ENCODE measurements at places on chromosomes 11 and 22.

DNA sequence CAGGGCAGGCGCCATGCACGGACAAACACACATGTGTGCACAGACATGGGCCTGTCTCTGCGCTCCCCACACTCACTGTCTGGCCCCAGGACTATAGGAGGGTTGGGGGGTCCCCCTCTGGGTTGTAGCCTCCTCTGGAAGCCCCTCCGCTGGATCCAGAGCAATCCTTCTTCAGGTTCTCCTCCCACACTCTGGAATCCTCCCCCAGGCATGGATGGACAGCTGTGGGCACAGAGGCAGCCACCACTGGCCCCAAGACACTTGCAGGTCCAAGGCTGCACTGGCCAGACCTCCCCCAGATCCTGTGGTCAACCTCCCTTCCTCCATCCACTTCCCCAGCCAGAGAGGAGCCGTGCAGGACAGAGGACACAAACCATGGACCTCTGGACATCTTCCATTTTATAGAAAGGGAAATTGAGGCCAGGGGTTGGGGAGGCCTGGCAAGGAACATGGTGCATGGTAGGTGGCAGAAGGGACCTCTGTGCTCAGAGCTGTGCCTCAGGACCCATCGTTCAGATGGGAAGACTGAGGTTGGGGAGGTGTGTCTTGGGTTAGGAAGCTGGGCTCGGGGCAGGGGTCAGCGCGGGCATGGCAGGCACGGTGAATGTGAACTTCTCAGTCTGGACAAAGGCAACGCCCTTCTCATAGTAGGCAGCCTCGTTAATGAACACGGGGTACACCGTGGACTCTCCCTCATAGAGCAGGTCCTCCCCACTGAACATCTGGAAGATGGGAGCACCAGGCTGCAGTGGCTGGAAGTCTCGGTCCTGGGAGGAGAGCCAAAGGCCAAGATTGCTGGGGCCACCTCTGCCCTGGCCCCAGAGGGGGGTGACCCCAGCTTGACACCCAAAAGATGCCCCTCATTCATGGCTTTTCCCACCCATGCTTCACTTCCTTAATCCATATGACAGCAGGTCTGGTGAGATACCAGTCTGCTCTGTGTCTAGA is 2.9 kb upstream of the TBX10 start:
- DNase-seq: no peak

DNA sequence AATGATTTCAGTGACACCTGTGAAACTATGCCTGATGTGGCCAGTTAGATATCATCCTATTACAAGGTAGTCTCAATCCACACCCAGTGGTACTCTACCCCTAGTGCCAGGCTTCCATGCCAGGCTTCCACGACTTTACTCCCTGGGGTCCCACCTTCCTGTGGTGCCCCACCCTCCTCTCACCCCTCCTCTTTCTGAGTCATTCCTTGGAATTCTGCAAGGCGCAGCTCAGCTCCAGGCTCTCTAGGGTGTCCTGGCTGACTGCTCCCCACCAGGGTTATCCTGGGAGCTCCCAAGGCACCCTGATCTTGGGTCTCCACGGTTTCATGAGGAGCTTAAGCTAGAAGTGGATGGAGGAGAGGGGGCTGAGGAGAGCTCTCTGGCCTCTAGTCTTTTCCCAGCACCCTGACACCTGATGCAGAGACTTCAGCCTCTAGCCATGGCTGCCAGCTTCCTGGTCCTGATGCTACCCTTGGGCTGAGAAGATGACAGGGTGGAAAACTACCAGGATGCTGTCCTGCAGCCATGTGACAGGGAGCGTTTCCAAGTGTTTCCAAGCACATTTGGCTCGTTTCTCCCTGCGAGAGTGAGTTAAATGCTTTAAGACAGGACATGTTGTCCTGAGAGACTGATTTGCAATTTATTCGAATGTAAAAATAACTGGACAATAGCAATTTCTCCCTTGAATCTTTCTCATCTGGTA is 1461.2 kb downstream of the TBC1D22A start:
- DNase-seq: no peak

DNA sequence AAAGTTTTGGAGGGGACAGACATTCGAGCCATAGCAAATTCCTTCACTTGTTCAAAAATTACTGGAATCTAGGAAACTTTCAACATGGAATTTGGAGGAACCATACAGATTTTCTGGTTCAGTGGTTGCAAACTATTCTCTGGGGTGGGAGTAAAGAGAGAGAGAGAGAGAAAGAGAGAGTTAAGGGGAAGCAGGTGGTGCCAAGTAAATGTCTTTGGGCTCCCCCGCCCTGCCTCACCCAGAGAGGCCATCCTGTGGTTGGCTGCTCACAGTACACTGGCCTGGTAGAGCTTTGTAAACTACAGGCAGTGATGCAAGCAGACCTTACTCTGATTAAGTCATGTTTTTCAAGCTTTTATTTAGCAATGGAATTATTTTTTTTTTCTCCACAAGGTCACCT is 82.6 kb downstream of the ADAMTS15 start:
- no peak for DNase-seq

GRCh38 chr11:44229098-44229497 is 80.8 kb downstream of the ALX4 start:
- no peak for DNase-seq

DNA sequence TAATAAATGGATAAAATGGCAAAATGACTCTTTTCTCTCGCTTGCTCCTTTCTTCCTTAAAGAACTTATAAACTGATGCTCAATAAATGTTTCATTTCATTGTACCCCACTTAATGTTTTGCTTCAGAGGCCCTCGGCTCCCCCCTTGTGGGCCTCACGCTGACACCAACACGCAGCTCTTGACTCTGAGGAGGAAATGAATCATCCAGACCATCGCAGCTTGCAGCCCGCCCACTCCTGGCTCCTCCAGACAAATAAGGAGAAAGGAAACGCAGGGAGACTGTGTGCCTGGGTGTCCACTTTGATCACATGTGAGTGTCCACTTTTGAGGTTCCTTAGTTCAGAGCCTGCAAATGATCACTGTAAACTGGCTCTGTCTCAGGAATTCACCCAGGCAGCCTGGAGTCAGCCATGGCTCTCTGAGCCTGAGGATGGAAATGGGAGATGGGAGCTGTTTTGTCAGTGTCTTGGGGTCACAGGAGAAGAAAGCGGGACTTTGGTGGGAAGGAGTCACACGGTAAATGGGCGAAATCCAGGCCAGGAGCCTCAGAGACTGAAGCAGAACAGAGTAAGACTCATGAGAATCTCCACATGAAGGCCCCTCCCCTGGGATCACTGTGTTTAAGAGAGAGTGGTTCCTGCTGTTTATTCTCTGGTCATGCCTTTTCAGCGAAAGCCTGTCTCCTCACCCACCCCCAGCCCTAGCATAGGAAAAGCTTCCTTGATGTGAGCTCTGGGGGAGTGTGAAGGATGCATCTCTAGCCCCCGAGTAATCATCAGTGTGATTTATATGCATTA is 96.5 kb downstream of the CWC15 start:
- no peak for DNase-seq
